CD14-positive monocyte (primary cell): ENCODE measurements at places on chromosomes 16 and 17.

DNA sequence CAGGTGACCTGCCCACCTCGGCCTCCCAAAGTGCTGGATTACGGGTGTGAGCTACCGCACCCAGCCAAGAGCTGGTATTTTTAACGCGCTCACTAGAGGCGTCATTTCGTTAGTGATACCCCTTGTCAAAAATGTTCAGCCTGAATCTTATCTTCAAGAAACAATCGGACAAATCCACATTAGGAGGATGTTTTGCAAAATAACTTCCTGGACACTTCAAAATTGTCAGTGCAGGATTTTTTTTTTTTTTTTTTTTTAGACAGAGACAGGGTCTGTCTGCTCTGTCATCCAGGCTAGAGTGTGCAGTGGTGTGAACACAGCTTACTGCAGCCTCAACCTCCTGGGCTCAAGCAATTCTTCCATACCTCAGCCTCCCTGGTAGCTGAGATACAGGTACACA, 63.0 kb downstream of the RMI2 start:
- DNase-seq, result no peak

GRCh38 chr17:75181608-75182318, 996 bp downstream of the SUMO2 start:
- peak; percentile 6 for DNase-seq

- peak; percentile 6 for DNase-seq
Measured at GRCh38 chr17:74089869-74090464, 113.5 kb upstream of the RPL38 start.

DNA sequence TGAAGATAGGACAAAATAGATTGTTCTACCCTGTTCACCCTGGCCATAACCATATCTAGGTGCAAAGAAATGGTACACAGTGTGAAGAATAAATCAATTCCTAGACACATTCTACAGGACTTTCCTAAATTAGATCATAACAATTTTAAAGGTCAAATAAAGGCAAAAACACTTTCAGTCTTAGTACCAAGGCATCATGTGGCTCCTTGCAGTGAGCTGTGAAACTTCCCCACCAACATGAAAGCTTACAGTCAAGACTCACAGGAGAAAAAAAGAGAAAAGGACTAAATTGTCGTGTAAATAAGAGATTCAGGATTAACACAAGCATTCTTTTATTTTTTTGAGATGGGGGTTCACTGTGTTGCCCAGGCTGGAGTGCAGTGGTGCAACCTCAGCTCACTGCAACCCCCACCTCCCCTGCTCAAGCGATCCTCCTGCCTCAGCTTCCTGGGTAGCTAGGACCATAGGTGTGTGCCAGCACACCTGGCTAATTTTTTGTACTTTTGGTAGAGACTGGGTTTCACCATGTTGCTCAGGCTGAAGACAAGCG, 14.2 kb downstream of the NSMCE1 start:
- no peak for DNase-seq

DNA sequence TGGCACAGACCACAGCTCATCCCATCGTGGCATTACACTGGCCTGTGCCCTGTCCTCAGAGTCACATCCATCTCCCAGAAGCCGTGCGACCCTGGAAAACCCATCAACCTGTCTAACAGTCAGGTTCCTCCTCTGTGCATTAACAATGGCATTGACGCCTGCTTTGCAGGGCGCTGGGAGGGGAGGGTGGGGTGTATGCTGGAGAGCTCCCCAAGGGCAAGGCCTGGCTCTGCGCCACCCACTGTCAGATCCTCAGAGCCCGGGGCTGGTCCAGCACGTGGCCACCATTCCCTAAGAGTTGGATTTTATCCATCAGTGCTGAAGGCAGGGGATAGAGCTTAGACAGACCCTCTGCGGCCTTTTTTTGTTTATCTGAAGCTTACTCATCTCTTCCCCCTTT, 28.7 kb downstream of the NOS2 start:
- DNase-seq, result no peak

GRCh38 chr17:80676096-80676466, 131.4 kb downstream of the RPTOR start:
- DNase-seq, result no peak

DNA sequence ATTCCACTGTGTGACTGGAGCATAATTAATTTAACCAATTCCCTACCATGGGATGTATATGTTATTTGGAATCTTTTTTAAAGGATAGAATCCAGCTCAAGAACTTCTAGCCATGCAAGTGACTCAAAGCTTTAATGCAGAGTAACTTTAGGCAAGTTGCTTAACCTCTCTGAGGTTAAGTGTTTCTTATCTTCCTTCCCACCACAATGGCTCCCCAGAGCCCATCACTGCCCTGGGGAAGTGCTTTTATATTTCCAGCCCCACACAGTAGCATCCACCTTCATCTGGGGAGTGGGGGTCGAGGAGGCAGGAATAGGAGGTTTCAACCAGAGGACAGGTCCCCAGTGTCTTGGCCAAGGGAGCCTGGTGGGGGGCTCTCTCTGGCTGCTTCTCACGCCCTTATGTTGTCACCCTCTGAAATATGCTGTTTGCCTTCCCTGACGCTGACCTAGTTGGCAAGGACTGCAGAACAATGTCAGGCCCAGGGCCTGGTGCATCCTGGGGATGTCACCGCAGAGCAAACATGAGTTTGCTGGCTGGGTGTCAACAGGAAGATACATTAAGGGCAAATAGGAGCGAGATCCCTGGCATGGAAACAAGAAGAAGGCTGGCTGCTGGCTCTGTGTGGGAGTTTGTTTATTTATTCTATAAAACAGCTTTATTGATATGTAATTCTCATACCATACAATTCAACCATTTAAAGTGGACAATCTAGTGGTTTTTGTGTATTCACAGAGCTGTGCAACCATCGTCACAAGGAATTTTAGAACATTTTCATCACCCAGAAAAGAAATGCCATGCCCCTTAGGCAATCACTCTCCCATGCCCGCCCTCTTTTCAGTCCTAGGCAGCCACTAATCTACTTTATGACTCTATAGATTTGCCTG, 46.6 kb upstream of the WSB1 start:
- DNase-seq, result no peak

- DNase-seq, result no peak
Measured at GRCh38 chr16:78743556-78743955, 644.1 kb downstream of the WWOX start.

DNA sequence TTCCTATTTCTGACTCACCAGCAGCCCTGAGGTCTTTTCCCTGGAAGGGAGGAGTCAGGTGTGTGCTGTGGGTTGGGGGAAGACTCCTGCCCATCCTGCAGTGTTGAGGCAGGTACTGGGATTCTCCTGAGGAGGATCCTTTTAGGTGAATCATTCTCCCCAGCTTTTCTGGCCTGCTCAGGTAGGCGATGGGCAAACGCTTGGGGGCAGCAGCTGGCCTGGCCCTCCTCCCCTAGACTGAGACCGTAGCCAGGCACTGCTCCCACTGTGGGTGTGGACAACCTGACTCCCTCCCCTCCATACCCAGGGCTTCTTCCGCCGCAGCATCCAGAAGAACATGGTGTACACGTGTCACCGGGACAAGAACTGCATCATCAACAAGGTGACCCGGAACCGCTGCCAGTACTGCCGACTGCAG, 15.1 kb downstream of the GJD3 start:
- DNase-seq, result no peak

DNA sequence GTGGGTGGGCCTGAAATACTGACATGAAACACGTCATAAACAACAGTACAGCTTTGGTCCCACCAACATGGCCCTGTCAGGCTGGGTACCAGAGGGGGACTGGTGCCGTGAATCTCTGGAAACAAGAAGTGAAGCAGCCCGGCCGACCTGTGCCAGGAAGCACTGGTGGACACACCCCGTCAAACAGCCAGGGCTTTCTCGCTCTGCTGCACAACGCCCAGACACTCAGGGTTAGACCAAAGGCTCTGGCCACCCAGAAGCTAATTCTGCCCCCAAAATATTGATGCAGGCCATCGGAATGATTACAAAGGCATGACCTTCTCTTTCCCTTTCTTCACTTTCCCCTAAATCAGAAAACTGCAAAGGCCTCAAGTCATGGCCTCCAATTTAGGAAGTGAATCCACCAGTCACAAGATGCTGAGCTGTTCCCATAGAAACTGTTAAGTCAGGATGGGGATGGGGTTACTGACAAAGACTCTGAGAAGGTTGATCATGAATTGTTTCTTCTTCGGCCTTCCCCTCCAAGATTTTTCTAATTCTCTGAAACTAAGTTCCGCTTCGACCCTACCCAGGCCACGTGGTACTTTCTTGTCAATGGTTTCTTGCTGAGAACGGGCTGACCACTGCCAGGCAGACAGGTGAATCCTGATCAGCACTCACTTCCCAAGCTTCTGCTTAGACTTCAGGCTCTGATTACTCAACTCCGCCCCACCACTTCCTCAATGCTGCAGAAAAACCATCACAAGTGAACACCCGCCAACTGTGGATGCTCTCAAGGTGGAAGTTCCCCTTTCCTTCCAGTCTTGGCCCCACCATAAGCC, 6.7 kb downstream of the PITPNA start:
- peak; percentile 85 for DNase-seq

- no peak for DNase-seq
Measured at GRCh38 chr16:9090101-9090959, 1.1 kb upstream of the HAPSTR1 start.

DNA sequence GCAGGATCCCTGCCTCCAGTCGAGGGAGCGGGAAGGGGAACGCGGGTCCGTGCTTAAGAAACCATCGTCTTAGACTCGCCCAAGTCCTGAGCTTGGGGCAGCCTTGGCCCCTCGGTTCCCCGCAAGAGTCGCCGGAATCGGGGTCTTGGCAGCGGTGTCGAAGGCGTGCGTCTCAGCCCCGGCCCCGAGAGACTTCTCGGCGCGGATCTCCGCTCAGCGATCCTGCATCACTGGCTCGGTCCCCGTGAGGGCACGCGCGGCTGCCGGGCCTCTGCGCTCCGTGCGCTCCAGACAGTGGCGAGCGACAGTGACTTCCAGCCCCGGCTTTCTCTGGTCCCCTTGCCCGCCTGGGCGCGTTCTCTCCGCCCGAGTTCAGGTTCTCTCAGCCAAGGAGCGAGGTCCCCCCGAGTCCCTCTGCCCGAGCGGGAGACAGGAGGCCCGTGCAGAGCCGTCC, 380 bp downstream of the HS3ST3A1 start:
- DNase-seq, result no peak

DNA sequence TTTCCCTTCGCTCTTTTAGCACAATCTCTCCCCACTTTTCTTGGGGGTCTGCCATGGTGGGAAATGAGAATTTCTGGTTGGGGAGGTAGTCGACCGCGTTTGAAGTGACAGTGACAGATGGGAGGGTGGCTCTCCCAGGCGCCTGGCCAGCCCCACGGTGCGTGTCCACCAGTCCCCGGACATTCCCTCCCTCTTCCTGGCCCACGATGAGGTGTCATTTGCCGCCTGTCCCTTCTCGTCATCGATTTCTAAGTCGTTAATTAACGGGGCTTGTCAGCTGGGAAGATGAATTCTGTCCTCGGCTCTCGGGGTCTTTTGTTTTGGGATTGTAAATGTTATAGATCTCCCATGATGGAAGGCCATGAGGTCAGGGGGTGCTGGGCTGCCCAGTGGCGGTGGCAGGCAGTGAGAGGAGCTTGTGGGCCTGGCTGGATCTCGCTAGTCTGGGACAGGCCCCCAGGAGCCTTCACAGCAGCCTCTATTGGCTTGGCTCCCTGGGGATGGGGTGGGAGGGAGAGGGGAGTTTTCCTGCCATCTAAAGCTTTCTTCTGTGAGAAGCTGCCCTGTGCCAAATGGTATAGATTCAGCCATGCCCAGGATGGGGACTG, 164.2 kb downstream of the MRM1 start:
- no peak for DNase-seq

DNA sequence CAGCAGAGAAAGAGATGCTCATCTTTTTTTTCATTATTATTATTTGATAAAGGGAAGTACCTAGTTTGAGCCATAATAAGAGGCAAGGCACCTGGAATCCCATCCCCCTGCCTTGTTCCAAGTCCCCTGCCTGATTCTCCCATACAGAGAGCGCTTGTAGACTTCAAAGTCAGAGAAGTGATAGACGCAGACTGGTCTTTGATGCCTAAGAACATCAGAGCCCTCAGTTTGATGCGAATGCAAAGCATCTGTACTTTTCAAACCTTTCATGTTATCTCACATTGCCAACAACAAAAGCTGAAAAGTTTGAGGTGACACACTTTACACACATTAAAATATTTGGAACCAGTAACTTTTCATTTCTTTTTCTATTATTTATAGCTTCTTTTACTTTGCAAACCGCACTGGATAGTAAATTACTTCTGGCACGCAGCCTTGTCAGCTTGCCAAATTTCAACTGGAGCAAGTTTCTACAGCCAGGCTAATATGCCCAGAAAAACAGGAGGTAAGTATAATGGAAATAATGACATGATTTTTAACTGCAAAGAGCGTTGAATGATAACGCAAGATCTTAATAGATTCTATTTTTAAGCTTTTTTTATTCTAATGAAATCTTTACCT, 5.9 kb upstream of the UTP6 start:
- DNase-seq, result no peak

- DNase-seq, result no peak
Measured at GRCh38 chr16:70743791-70744190, 57.2 kb downstream of the VAC14 start.

DNA sequence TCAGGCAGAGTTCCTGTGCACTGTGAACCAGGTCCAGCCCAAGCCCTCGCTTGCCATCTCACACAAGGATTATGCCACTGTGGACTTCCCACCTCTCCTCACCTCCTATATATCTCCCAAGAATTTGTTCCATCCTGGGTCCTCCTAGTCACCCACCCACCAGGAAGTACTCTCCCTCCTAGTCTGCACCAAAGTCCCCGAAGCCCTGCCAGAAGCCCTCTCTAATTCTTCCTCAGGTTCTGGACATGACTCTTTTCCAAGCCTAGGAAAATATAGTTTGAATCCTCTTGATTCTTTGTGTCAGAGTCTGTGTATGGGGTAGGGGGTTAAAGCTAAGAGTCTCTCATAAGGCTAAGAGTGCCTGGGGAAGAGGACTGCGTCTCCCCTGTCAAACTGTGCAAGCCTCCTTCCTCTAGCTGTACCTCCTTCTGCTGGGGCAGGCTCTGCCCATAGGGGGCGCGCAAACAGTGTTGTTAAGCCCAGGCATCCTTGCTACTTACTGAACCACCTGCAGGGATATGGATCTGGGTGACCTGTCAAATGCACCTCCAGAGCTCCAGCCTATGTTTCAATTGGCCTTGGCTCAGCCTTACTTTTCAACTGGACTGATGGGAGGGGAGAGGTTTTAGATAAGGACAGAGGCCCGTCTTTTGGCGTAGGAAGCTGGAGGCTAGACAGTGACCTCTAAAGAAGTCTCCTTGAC, 16.6 kb upstream of the DLX4 start:
- peak; percentile 73 for DNase-seq

DNA sequence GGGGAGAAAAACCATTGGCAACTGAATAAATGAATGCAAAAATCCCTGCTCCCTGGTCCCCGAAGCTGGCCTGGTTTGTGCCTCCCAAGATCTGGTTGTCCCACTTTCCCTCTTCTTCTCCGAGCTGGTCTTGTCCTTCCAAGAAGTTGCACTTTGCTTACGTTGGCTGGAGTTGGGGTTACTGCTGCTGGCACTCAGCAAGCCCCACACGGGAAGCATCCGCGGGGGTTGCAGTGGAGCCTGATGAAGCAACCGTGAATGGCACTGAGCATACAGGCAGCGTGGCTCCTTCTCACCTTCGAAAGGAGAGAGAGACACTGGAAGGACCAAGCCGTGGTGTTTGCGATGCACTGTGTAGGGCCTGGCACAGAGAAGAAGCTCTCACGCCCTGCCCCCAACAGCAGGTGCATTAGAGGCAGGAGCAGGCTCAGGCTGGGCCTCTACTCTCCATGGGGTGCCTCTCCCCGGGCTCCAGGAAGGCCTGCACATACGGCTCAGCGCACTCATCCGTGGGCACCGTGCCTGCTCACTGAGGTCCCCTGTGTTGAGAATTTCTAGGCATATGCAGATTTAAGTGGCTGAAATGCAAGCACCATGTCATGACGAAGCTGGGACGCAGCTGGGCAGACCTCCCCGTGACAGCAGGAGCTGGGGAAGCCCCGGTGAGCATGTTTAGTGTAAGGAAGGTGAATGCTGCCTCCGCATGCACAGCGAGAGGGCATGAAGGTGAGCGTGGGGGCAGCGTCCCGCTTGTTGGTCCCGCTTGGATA, 12.1 kb downstream of the CA5A start:
- no peak for DNase-seq
